Activated CD4-positive, alpha-beta T cell treated with anti-CD3 and anti-CD28 coated beads, Interleukin-2, amount 50 U/mL, for 24 hours (primary cell): ENCODE measurements at places on chromosomes 6 and 20.

DNA sequence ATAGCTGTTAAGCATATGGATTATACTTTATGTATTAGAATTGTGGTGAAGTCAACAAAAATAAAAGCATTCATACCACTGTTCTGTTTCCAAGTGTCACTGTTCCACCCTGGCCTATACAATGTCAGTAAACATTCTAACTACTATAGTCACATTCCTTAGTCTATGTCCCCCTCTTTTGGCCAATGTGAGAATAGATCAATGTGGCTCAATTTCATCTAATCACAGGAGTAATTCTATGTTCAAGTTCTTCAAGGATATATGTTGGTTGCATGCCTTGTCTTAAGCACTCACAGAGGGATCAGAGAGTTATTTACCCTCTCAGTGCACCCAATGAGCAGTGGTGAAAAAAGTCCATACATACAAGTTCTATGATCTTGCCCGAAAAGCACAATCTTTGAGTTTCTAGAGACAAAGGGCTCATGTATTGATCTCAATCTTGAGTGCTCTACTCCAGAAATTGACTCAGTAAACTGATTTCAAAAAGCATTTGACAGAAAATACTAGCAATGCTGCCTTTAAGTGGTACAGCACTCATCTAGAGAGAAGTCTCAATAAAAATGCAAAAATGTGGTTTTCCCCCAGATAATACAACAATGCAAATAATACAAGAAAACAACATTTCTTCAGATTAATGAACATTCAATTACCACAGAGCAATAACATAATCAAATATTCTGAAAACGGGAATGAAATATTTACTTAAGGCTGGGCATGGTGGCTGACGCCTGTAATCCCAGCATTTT, 16.5 kb downstream of the SMLR1 start:
- peak; percentile 4 for DNase-seq

GRCh38 chr6:97059473-97059872, 134.9 kb downstream of the KLHL32 start:
- no peak for DNase-seq

DNA sequence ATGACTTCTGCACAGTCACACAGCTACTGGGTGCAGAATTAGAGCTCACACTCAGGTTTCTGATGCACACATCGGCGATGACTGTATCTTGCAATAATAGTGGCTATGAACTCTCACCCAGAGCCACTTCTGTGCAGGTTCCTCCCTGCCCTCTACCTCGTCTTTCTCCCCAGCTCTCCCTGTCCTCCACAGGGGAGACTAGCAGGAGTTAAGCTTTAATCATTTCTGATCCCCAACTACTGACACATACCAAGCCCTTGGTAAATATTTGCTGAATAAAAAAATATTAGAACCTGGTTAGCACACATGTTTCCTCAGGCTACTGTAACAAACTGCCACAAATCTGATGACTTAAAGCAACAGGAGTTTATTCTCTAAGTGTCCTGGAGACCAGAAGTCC, 222.7 kb upstream of the FOXA2 start:
- no peak for DNase-seq

GRCh38 chr6:16360365-16360764, 122.0 kb downstream of the GMPR start:
- DNase-seq = no peak

DNA sequence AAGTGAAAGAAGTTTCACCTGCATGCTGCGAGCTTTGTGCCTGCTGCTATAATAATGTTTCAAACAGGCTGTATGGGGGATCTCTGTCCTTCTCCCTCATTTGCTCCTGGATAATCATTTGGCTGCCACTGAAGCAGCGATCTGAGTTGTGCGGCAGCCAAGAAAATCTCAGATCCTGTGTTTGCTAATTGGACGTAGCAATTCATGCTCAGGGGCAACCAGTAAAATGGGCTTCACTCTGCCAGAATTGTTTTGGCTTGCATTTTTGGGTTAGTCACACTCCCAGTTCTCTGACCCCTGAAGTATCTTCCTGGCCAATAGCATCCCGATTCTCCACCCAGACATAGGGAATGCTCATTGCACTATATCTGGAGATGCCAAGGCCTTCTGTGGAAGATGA, 13.7 kb upstream of the STXBP5 start:
- DNase-seq = no peak

DNA sequence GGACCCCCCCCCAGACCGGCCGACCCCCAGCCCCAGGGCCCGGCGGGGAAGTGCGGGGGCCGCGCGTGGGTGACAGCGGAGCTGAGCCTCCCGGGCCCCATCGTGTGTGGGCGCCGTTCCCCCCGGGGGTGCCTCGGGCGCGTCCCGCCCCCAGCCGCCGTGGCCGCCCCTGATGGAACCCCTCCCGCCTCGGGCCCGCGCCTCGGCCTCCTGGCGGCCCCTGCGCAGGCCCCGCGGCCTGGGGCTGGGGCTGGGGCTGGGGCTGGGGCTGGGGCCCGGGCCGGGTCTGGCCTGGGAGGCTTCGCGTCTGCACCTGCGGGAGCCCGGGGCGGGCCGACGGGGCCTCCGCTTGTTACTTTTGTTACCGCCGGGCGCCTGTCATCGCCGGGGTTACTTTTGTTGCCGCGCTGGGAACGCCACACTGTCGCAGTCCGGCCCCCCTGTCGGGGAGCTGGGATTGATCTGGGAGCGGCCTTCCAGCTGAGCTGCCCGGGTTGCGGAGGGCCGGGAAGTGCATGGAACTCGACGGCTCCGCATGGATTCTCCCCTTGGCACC, 598 bp downstream of the OGFR start:
- no peak for DNase-seq

DNA sequence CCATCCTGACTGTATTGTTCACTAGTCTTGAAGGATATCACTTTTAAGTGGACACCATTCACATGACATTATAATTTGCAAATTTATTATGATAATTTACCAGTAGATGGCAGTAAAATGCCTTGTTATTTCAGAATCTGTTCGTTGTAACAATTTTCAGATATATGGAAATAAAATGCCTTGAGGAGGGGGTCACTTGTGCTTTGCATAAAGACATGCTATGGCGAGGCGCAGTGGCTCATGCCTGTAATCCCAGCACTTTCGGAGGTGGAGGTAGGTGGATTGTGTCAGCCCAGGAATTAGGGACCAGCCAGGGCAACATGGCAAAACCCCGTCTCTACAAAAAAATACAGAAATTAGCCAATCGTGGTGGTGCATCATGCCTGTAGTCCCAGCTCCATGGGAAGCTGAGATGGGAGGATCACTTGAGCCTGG, 9.0 kb upstream of the NCOA6 start:
- no peak for DNase-seq

GRCh38 chr6:34816635-34817301, 24.9 kb downstream of the BLTP3A start:
- DNase-seq = no peak

DNA sequence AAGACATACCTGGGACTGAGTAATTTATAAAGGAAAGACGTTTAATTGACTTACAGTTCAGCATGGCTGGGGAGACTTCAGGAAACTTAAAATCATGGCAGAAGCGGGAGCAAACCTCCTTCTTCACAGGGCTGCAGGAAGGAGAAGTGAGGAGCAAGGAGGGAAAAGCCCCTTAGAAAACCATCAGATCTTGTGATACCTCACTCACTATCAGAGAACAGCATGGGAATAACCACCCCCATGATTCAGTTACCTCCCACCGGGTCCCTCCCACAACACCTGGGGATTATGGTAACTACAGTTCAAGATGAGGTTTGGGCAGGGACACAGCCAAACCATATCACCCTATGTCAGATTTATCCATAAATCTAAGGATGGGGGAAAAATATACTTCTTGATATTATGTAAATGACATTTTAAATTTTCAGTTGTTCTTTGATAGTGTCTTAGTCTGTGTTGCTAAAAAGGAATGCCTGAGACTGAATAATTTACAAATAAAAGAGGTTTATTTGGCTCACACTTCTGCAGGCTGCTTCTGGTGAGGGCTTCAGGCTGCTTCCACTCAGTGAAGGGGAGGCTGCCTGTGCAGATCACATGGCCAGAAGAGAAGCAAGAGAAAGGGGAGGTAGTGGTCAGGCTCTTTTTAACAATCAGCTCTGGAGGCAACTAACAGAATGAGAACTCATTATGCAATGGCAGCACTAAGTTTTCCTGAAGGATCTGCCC, 1.2 kb upstream of the MCM9 start:
- no peak for DNase-seq

- DNase-seq = no peak
These were observed 145.9 kb upstream of the HTR1E start for GRCh38 chr6:86791476-86791875.

DNA sequence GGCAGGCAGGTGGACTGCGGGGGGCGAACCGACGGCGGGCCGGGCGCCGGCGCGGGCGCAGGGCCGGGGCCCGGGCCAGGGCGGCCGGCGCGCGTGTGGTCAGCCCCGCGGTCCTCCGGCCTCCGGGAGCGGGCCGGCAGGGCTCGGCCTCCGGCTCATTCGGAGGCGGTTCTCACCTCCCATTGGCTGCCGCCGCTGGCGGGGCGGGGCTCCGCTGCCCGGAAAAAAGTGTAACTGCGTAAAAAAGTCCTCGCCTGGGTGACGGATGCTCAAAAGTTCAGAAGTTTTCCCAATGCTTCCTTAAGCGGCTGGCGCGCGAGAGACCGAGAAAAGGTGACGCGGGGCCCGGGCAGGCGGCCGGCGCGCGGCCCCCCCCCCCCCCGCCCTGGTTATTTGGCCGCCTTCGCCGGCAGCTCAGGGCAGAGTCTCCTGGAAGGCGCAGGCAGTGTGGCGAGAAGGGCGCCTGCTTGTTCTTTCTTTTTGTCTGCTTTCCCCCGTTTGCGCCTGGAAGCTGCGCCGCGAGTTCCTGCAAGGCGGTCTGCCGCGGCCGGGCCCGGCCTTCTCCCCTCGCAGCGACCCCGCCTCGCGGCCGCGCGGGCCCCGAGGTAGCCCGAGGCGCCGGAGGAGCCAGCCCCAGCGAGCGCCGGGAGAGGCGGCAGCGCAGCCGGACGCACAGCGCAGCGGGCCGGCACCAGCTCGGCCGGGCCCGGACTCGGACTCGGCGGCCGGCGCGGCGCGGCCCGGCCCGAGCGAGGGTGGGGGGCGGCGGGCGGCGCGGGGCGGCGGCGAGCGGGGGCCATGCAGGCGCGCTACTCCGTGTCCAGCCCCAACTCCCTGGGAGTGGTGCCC, at the start of gene FOXC1:
TSS of gene FOXC1 (plus strand) at position 268 of the 849 bp plus-strand sequence. CDS start at position 799, 531 bp downstream.
- DNase-seq = peak; percentile 18

GRCh38 chr6:31002471-31002870, 7.8 kb upstream of the MUC22 start:
- DNase-seq = no peak

- DNase-seq = no peak
These were observed 11.6 kb downstream of the PIGT start for GRCh38 chr20:45427236-45428149.
